ENCODE measurements at places on chromosomes 4 and X.

DNA sequence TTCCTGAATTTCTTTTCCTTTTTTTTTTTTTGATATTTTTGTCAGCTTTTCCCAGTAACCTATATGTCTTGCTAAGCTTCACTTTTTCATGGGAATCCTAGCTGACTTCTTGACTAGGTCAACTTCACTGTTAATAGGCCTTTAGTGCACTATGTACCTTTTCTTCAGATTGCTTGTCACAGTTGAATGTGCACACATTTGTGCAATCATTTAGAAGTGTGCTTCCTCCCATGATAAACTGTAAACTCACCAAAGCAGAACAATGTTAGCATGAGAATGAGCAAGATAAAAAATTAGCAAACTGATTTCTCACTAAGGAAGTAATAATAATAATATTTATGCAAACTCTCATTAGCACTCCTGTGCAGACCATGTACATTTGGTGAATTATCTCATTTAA is 173.2 kb downstream of the PABPC4L start:
- no peak for DNase-seq

- no peak for DNase-seq
Measured at GRCh38 chr4:56426273-56426672, 9.1 kb downstream of the PPAT start.

DNA sequence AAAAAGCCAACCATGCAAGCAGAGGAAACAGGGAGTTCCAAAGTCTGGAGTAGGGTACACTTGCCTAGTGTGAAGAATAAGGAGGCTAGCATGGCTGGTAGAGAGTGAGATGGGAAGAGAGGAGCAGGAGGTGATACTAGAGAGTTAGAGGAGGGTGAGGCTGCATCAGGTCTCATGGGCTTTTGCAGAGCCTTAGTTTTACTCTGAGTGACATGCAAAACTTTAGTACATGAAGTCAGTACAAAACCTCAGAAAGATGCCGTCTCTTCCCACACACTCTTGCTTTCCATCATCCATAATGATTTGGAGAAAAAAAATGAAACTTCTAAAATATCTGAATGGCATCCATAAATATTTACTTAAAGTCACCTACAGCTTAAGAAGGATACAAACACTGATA is 5.0 kb downstream of the OPRPN start:
- DNase-seq: no peak

DNA sequence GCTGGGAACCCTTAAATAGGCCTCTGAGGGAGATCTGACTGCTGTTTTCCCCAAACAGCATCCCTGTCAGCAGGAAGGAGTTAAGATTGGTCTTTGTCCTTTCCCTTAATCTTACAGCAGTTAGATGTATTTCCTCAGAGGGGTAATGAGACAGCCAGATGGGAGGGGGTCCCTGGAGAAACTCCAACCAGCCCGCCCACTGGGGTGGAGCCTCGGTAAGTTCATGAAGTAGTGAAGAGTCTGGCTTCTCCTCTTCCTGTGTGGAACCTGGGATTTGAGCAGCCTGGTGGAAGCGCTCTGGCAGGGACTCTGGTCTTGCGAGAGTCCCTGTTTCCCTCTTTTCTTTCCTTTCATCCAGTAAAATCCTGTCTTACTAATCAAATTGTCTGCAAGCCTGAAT is 330.0 kb downstream of the TLL1 start:
- DNase-seq: no peak

- no peak for DNase-seq
Measured at GRCh38 chrX:141701072-141701471, 2.5 kb upstream of the SPANXD start.

GRCh38 chr4:187251896-187252295 is 528.2 kb upstream of the FAT1 start:
- DNase-seq: no peak

GRCh38 chr4:76377911-76378310 is 43.0 kb downstream of the CCDC158 start:
- DNase-seq: peak; percentile 15

GRCh38 chrX:149715468-149715867 is 3.6 kb downstream of the MAGEA11 start:
- DNase-seq: no peak

DNA sequence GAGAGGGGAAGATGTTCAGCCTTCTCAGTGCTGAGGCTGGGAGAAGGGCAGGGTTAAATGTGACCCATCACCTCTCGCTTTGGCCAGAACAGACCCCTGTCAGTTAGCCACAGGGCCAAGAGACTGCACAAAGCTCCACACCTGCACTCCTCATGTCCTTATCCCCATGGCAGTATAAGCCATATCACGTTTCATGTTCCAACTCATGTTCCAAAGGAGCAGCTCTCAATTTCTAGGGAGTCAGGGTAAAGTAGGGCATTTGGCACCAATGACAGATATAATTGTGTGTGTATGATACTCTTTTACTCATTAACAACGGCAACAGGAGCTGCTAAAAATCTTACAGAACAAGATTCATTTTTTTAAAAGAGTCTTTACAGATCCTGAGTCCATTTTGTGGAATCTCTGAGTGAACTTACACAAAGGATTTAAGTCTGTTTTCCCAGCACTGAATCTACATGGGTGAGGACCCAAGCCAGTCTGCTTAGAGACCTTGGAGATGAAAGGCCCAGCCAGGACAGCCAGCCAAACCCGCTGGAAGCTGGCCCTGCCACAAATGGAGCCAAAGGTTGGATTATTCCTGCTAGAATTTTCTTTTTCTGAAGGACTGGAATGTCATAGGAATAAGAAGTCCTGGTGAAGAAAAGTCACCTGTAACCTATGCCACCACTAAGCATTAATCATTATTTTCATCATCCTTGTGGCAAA is 129.1 kb upstream of the SMAD1 start:
- no peak for DNase-seq

- DNase-seq: no peak
Measured at GRCh38 chr4:98518559-98519267, 139.7 kb downstream of the TSPAN5 start.

DNA sequence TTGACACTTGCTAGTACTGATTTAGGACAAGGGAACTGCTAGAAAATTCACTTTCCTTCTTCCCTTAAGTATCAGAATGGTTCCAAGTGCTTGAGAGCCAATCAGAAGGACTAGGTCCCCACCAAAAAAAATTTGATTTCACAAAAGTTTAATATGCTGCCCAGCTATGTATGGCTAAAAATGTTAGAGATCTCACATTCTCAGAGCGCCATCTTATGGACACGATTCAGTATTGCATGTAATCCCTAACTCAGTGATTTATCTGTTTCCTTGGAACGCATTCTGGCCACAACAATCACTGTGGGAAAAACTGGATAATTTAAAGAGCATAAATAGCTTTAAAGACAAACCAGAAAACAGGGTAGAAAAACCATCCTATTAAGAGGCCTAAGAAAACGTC is 255.1 kb upstream of the GPC4 start:
- no peak for DNase-seq

DNA sequence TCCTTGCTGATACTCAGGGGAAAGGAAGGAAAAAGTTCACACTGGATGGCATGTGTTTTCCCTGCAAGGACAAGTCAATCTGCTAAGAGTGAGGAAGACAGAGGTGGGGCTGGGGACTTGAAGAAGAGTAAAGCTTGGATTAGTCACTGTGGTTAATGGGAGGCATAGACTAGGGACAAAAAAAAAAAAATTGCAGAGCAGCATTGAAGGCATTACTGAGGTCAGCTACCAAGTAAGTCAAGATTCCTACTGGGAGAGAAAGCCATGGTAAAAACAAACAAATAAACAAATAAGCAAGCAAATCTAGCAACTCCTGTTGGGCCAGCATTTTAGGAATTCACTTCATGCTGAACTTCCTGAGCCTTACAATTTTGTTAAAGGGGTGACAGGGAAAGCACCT is 58.2 kb upstream of the GPC4 start:
- no peak for DNase-seq

- no peak for DNase-seq
Measured at GRCh38 chr4:113276464-113277170, 227.2 kb downstream of the ANK2 start.

DNA sequence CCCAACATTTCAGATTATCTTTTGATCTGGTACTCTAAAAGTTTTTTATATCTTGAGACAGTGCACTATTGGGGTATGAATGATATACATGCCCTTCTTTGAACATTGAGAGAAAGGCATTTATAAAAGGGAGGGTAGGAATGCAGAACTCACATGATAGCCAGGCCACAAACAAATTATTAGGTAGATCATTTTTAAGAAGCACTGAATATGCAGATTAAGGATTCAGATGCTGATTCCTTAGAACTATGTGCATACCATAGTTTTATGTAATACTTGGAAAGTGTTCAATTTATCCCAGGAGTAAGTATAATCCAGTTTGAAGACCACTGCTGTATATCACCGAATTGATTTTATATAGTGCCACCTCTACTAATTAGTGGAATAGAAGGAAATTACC is 18.6 kb downstream of the CEP135 start:
- DNase-seq: no peak

DNA sequence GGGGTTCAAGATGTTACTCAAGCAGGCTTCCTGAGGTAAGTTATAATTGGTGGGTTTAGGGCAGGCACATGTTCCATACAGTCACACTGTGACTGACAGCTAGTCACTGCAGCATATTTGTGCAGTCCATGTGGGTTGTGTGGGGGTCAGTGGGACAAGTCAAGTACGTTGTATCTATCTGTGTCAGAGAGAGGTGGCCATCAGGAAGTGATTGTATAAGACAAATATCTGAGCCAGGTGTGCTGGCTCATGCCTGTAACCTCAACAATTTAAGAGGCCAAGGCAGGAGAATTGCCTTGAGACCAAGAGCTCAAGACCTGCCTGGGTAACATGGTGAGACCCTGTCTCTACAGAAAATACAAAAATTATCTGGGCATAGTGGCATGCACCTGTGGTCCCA is 509.3 kb downstream of the CENPC start:
- no peak for DNase-seq

DNA sequence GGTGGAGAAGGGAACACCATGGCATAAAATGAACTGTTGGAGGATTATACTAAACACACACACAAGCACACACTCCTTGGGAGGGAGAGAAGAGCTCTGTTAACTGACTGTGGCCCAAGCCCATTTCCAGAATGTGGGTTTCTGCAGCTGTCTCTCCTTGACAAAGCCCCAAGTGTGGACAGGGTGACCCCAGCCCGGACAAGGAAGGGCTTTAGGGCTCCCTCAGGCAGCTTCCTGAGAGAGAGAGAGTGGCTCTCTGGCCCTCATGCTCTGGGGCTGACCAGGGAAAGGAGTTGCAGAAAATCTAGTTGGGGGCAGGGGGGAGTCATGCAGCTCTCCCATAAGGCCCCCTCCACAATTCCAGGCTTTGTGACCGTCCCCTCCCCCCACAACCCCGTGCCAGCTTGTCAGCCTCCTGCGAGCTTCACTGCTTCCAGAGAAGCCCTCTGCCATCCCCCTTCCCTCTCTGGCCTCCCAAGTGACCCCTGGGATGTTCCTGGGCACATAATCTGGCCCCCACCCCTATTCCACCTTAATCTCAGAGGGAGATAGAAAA is 590 bp downstream of the ARHGEF9 start:
- no peak for DNase-seq

GRCh38 chr4:41631523-41631922 is 93.6 kb downstream of the LIMCH1 start:
- DNase-seq: no peak

DNA sequence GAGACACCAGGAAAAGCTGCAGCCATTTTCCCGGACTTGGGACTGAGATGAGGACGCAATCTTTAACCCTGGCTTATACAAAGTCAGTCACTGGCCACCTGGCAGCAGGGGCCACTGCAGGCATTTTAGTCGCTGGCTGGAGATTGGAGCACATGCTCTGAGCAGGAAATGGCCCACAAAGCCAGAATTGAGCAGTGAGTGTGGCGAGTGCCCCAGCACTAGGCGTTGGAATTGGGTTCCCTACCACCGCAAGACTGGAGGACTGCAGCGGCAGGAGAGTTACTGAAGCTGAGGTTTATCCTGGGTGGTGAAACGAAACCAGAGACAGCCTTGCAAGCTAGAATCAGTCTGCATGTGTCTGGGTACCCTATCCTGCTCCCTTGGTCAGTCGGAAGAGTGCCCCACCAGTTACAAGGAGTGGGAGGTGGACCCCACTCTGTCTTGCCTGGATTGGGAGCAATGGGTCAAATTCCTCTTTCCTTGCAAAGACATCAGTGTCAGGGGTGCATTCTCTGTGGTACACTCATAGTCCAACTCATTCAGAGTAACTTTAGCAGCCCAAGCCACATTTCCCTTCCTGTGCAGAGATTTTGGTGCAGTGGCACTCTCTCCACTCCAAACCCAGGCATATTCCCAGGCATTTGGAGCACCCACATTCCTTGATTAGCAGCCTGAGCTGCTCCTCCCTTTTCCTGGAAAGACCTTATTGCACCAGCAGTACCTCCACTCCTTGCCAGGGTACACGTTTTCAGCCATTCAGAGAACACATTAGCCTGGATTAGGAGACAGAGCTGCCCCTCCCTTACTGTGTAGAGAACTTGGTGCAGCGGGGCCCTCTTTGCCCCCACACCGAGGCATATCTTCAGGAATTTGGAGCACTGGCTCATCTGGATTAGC is 36.7 kb upstream of the PLK4 start:
- DNase-seq: no peak

DNA sequence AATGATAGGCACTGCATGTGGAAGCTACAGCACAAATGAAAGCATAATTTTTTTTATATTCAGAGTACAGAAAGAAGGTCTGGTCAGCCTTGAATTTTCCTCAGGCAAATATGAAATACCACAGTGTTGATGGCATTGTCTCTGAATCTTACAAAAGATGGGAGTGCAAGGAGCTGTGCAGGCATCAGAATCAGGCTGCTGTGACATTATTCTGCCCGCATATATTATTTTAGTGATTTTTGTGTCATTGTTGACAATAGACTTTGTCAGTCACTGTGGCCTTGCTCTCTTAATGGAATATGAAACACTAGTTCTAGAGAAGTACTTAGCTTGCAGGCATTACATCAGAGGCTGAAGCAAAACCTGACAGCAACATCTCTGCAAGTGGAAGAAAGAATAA is 42.5 kb downstream of the SYTL5 start:
- no peak for DNase-seq

GRCh38 chr4:52824603-52825459 is 37.3 kb upstream of the RASL11B start:
- no peak for DNase-seq

- no peak for DNase-seq
Measured at GRCh38 chr4:1592068-1592708, 91.9 kb downstream of the FAM53A start.
